G401 (cell line): ENCODE measurements at places on chromosomes 11 and 22. TPM values are rescaled to one million over a fixed set of nuclear protein-coding genes. Genes with fewer than 3 reads are reported as not detected.

GRCh38 chr11:131025421-131026125 is 109.3 kb upstream of the SNX19 start:
- peak; percentile 1 for DNase-seq

The TXN2 gene
- total RNA-seq: 96.4 and 99.4 TPM in 2 replicates

The HOATZ gene
- total RNA-seq: 6.8 and 10.7 TPM in 2 replicates

GRCh38 chr11:68890490-68891231 is 13.0 kb downstream of the MRPL21 start:
- DNase-seq: no peak

DNA sequence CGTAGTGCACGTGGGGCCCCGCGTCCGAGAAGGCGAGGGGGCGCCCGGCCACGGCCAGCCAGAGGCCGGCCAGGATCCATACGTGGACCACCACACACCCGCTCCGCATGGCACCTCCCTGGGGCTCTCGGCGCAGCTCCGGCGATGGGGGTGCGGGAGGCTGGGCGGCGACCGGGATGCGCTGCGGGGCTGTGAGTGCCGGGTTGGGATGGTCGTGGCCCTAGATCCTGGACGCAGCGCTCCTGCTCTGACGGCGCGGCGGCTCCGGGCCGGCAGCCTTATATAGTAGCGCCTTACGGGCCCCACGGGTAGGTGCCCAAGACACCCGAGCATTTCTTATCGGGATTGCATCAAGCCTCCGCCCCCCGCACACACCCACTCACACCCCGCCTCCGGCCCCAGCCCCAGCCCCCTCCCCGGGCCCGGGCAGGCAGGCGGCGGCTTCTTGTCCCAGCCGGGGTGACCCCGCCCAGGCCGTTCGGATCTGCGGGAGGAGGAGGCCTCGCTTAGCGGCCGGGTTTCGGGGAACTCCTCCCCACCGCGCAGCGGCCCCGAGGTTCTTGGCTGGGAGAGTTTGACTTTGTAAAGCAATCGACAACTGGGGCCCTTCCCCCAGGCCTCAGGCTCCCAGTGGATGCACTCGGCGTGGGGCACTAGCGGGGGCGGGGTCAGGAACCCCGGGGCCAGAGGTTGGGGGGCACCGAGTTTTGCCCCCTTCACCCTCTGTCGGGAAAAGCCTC is at the start of gene FGF19:
TSS of gene FGF19 (minus strand) at position 255 of the 740 bp plus-strand sequence. CDS start at position 109, 146 bp downstream.
- no peak for DNase-seq
